ENCODE measurements at places on chromosomes 7 and 10.

GRCh38 chr10:100744987-100745881, at the start of gene PAX2:
TSS of gene PAX2 (plus strand) at chr10:100745582. CDS start at chr10:100746261, 679 bp downstream.
- H3K36me3 ChIP-seq, result no peaks in the 10 kb centered on the region
- H3K27ac ChIP-seq, result no peak within 1 kb of the TSS
- H3K27me3 ChIP-seq, result peaks cover 92% of the 10 kb centered on the region
- peaks cover 18% of the 10 kb centered on the region for H3K4me1 ChIP-seq

GRCh38 chr10:72459301-72459700, 104.6 kb upstream of the DNAJB12 start:
- no peak overlapping the region for H3K4me3 ChIP-seq
- no peaks in the 10 kb centered on the region for H3K27me3 ChIP-seq
- no peak for DNase-seq
- peaks cover 5% of the 10 kb centered on the region for H3K36me3 ChIP-seq
- H3K4me1 ChIP-seq, result no peaks in the 10 kb centered on the region

- H3K4me1 ChIP-seq, result no peaks in the 10 kb centered on the region
- peaks cover 13% of the 10 kb centered on the region for H3K36me3 ChIP-seq
- DNase-seq, result no peak
- no peak overlapping the region for H3K27ac ChIP-seq
Observed at GRCh38 chr7:130627775-130628174, 40.8 kb downstream of the COPG2 start.

- peaks cover 26% of the 10 kb centered on the region for H3K4me1 ChIP-seq
- peak overlapping the region; percentile 92 for H3K27ac ChIP-seq
- H3K27me3 ChIP-seq, result no peaks in the 10 kb centered on the region
- H3K36me3 ChIP-seq, result peaks cover 4% of the 10 kb centered on the region
- H3K4me3 ChIP-seq, result peak overlapping the region; percentile 91
Observed at GRCh38 chr7:4725014-4725849, 43.1 kb downstream of the FOXK1 start.

DNA sequence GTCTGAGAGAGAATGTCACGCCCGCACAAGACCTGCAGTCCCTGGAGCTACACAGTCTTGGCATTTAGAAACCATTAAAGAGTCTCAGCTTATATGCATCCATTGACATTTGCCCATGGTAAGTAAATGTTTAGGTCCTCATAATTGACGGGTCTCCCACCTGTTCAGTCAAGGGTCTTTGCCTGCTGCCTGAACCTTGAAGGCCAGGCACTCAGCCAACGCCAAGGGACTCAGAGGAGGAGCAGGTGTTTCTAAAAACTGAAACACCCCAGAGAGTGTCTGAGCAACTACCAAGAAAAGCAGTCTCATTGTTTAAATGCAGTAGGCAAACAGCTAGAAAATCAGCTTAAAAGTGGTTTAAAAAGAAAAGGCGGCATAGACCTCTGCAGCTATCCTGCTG, 264.7 kb upstream of the AKR1E2 start:
- H3K36me3 ChIP-seq, result no peaks in the 10 kb centered on the region
- H3K4me1 ChIP-seq, result no peaks in the 10 kb centered on the region
- H3K27me3 ChIP-seq, result peaks cover 44% of the 10 kb centered on the region
- H3K4me3 ChIP-seq, result no peak overlapping the region

DNA sequence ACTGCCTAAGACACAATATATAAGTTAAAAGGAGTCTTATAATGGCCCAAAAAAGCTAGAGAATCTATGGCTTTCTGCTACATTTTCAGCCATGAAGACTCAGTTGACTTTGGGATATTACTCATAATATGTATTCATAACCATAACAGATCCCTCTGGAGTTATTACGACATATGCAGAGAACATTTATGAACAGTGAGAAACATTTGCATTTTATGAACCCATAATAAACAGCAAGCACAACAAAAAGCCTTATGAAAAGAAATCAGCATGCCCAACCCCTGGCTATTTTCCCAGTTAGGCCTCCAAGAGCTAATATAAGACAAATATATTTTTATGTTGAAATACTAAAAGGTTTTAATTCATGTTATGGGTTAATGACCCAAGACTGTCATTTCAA, 52.4 kb downstream of the ARMH3 start:
- H3K4me1 ChIP-seq, result peaks cover 12% of the 10 kb centered on the region
- peaks cover 28% of the 10 kb centered on the region for H3K36me3 ChIP-seq
- no peak overlapping the region for H3K4me3 ChIP-seq
- no peak for DNase-seq
- no peaks in the 10 kb centered on the region for H3K27me3 ChIP-seq

GRCh38 chr10:90407851-90408250, 450.0 kb downstream of the HTR7 start:
- no peak for DNase-seq
- no peak overlapping the region for H3K4me3 ChIP-seq
- H3K27me3 ChIP-seq, result no peaks in the 10 kb centered on the region
- no peak overlapping the region for H3K27ac ChIP-seq
- H3K36me3 ChIP-seq, result no peaks in the 10 kb centered on the region
- no peaks in the 10 kb centered on the region for H3K4me1 ChIP-seq

GRCh38 chr7:128727239-128727638, 11.9 kb upstream of the CALU start:
- H3K27ac ChIP-seq, result no peak overlapping the region
- no peak for DNase-seq
- H3K4me1 ChIP-seq, result no peaks in the 10 kb centered on the region

DNA sequence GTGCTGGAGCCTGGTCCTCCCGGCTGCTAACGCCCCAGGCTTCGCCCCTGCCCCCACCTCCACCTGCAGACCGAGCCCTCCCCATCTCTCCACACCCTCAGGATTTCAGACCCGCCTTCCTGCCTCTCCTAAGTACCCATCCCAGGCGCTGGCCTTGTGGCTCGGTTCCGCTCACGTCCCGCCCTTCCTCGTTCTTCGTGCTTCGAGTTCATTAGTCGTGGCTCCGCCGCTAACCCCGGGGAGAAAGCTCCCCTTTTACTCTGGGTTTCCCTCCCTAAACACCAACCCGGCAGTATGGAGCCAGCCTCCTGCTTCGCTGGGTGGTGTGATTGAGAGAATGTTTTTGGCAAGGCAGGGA, 11.2 kb downstream of the EMX2 start:
- peaks cover 9% of the 10 kb centered on the region for H3K4me1 ChIP-seq
- peaks cover 64% of the 10 kb centered on the region for H3K27me3 ChIP-seq
- peak overlapping the region; percentile 74 for H3K27ac ChIP-seq
- H3K36me3 ChIP-seq, result peaks cover 5% of the 10 kb centered on the region
- H3K4me3 ChIP-seq, result peak overlapping the region; percentile 42

DNA sequence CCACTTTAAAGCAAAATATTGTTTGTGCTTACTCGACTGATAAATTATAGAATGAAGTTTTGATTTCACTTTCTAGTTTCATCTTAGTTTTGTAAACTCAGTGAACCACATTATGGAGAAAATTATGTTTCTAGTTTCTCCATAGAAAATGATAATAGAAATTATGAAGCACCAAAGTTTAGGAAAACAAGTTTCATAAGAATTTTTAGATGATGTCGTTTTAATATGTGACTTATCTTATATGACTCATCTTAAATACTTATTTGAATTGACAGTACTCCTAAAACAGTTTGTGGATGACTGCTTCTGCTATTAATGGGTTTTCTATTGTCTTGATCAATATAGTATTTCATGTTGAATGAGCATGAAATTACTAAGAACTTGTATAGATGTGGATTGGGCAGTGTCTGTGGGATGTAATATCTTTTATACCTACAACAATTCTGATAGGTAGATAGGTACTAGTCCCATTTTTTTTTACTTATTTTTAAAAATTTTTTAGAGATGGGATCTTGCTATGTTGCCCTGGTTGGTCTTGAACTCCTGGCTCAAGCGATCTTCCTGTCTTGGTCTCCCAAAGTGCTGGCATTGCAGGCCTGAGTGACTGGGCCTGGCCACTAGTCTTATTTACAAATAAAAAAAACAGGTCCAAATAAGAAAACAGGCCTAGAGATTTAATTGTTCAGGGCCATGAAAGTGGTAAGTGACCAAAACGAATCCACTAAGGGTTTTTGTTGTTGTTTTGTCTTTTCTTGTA, 3.7 kb downstream of the HBP1 start:
- peak overlapping the region; percentile 15 for H3K4me3 ChIP-seq
- H3K4me1 ChIP-seq, result peaks cover 29% of the 10 kb centered on the region
- H3K27me3 ChIP-seq, result no peaks in the 10 kb centered on the region
- H3K36me3 ChIP-seq, result peaks cover 1% of the 10 kb centered on the region

- no peak overlapping the region for H3K4me3 ChIP-seq
- H3K4me1 ChIP-seq, result no peaks in the 10 kb centered on the region
- no peaks in the 10 kb centered on the region for H3K36me3 ChIP-seq
- H3K27me3 ChIP-seq, result no peaks in the 10 kb centered on the region
Observed at GRCh38 chr7:147513451-147513850, 1077.1 kb upstream of the C7orf33 start.

GRCh38 chr7:156764016-156764669, 123.6 kb downstream of the RNF32 start:
- no peaks in the 10 kb centered on the region for H3K27me3 ChIP-seq
- no peak overlapping the region for H3K4me3 ChIP-seq
- H3K4me1 ChIP-seq, result peaks cover 2% of the 10 kb centered on the region
- no peak overlapping the region for H3K27ac ChIP-seq
- peaks cover 29% of the 10 kb centered on the region for H3K36me3 ChIP-seq
- DNase-seq, result no peak

- no peak for DNase-seq
- H3K36me3 ChIP-seq, result no peaks in the 10 kb centered on the region
- H3K27ac ChIP-seq, result no peak overlapping the region
- H3K4me1 ChIP-seq, result no peaks in the 10 kb centered on the region
- no peaks in the 10 kb centered on the region for H3K27me3 ChIP-seq
Observed at GRCh38 chr10:75091146-75091545, 20.3 kb upstream of the SAMD8 start.

DNA sequence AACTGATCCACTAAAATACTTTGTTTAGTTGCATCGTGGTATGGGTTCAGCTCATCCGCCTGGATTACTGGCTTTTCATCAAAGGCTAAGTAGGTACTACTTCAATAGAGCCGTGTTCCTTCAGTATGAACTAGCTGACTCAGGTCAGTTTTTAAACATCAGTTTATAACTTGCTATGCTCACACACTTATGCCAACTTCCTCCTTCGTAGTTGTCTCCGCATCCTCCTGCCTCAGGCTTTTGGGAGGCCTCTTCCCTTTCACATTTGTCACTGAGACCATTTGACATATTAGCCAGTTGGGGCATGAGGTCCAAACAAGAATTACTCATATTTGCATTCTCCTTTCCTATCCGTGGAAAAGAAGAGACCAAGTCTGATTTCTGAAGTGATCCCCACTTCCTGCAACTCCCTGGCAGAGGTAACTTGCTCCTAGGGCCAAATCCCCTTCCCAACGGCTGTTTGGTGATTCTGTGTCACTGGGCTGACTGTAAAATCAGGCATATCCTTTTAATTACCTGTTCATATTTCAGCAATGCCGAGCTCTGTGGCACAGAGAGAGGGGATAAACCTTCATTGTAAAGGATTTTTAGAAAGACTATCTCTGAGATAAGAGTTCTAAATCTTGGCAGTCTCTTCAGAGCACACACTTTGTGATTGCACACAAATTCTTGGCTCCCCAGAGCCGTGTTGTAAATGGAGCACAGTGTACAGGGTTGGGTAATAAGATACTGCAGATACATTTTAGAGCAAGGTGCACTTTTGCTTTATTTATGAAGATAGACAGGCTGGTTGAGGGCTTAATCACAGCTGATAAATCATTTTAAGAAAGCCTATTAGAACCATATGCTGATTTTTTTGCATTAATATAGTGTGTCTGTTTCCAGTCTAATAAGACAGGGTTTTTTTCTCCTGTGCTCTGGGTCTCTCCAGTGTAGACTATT, 108.0 kb downstream of the CREB5 start:
- DNase-seq, result no peak
- H3K27me3 ChIP-seq, result peaks cover 3% of the 10 kb centered on the region
- H3K4me1 ChIP-seq, result peaks cover 7% of the 10 kb centered on the region
- H3K36me3 ChIP-seq, result no peaks in the 10 kb centered on the region
- H3K4me3 ChIP-seq, result no peak overlapping the region

DNA sequence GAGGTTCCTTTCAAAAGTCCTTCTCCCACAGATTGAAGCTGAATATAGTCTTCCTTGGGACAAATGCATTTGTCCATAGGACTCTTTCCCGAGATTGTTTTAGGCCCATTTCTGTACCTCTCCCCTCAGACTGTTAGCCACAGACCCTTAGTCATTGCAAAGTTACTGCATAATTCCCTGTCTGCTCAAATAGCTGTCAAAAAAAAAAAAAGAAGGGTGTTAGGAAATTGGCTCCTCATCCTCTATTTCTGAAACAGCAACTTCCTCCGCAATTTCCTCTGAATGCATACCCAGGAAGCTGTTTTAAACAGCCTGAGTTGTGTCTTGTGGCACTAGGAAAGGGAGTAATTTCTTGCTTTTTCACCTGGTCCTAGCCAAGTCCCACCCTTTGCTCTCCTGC, 5.4 kb downstream of the LRRC4 start:
- H3K4me3 ChIP-seq, result no peak overlapping the region
- peaks cover 5% of the 10 kb centered on the region for H3K27me3 ChIP-seq
- peaks cover 6% of the 10 kb centered on the region for H3K4me1 ChIP-seq
- peaks cover 9% of the 10 kb centered on the region for H3K36me3 ChIP-seq
- H3K27ac ChIP-seq, result no peak overlapping the region

DNA sequence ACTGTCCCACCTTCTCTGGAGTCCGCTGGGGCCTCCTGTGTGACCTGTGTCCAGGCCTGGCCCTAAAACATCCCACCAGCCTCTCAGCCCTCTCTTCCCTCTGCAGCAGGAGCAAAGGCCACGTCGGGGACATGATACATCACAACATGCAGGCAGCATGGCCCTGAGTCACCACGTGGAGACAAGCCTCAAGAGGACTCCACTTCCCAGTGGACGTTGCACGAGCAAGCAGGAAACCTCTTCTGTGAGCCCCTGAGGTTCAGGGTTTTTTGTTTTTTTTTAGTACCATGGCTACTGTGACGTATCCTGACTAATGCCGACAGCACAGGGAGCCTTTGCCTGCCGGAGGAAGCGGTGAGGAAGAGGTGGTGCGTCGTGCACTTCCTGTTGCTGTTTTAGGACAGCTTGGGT, 165.9 kb downstream of the DNAJB6 start:
- H3K4me1 ChIP-seq, result peaks cover 22% of the 10 kb centered on the region
- peak; percentile 64 for DNase-seq
- H3K27me3 ChIP-seq, result peaks cover 16% of the 10 kb centered on the region
- peak overlapping the region; percentile 78 for H3K4me3 ChIP-seq
- H3K27ac ChIP-seq, result peak overlapping the region; percentile 91
- peaks cover 15% of the 10 kb centered on the region for H3K36me3 ChIP-seq

DNA sequence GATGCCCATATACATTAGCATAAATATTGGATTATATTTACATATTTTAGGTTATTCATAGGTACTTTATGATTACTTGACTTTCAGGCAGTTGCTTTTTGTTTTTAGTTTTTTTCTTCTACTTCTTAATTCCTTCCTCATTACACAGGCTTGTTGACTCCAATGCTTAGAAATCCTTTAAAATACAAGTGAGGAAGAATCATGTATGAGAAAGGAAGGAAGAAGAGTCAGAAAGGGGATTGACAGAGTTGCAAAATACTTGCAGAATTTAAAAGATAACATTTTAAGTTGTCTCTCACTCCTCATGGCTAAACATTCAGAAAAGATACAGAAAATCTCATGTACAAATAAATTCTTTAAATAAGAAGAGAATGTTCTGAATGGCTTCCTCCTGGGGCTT, 61.9 kb downstream of the ATXN7L1 start:
- peaks cover 2% of the 10 kb centered on the region for H3K4me1 ChIP-seq
- no peak overlapping the region for H3K4me3 ChIP-seq
- no peaks in the 10 kb centered on the region for H3K27me3 ChIP-seq
- no peak for DNase-seq
- H3K36me3 ChIP-seq, result peaks cover 4% of the 10 kb centered on the region
